ENCODE measurements at places on chromosomes 6 and 20.
A peak's percentile ranks its signal among the peaks of the same experiment; 100 is the strongest.

GRCh38 chr20:58818586-58819285 is 32.0 kb downstream of the GNAS-AS1 start:
- DNase-seq, result no peak

- no peak for DNase-seq
These were observed 1.7 kb downstream of the DIDO1 start for GRCh38 chr20:62924442-62925075.

DNA sequence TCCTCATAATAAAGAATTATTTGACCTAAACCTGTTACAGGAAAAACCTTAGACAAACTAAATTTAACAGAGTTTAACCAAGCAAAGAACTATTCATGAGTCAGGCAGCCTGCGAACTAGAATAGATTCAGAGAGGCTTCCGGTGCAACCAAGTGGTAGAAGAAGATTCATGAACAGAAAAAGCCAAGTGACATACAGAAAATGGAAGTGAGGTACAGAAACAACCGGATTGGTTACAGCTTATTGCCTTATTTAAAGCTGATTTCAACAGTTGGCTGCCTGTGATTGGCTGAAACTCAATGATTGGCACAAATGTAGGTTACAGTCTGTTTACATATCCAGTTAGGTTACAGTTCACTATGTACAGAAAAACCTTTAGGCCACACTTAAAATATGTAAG is 10.1 kb downstream of the PPP1R3G start:
- no peak for DNase-seq

GRCh38 chr6:119479860-119480655 is 130.5 kb upstream of the MAN1A1 start:
- peak; percentile 11 for DNase-seq

DNA sequence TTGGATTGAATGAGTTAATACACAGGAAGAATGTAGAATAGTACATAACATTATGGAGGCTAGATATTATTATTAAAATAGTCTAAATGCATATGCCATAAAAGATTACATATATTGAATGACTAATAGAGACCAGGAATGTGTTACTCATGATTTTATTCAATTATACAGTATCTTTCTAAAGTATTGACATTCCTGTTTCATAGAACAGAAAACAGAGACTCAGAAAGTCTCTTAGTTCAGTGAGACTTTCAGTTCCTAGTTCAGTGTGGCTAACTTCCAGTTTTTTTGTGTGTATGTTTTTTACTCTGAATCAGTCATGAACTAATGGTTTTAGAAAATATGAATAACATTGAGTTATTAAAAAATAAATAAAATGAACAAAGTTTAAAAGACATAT is 34.6 kb upstream of the TMEM244 start:
- DNase-seq, result no peak

DNA sequence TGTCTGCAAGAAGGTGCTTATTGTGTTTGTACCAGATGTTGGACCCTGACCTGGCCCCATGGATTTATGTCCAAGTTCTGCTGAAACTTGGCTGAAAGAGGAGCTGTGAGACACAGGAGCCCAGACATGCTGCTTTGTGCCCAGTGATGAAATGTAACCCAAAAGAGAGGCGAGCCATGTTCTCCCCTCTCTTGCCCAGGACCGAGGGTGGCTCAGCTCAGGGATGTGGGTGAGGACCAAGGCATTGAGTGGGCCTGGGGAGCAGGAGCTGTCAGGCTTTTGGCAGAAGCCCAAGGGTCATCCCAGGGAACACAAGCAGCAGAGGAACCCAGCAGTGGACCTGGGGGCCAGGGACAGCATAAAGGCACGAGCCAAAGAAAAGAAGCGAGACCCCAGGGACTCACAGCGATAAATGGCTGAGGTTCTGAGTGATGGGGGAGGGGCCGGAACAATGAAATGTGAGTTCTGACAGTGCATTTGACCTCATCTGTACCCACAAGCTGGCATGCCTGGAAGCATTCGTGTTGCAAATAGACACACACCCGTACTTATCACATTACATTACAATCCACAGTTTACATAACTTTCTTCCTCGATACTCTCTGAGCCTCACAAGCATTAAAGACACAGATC is 363.4 kb upstream of the JARID2 start:
- no peak for DNase-seq

- no peak for DNase-seq
These were observed 73.4 kb upstream of the RAB32 start for GRCh38 chr6:146470091-146470770.

Measured in NCI-H1105 (cell line).